ENCODE measurements at places on chromosomes 11 and 22.

DNA sequence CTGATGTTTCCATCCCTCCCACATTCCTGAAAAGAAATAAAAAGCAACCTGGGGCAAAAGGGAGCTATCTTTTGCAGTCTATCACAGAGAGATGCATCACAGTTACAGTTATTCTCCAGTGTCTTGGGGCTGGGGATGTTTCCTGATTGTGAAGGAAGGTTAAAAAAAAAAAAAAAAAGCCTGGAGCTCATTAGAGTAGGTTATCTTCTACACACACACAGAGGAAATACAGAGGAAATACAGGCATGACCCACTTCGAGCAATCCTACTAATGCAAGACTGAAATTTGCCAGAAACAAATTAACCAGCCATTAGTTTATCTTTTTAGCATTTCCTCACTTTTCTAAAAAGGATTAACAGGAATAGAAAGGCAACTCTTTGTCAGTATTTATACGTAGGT is 89.4 kb upstream of the CLMP start:
- no peak for DNase-seq

DNA sequence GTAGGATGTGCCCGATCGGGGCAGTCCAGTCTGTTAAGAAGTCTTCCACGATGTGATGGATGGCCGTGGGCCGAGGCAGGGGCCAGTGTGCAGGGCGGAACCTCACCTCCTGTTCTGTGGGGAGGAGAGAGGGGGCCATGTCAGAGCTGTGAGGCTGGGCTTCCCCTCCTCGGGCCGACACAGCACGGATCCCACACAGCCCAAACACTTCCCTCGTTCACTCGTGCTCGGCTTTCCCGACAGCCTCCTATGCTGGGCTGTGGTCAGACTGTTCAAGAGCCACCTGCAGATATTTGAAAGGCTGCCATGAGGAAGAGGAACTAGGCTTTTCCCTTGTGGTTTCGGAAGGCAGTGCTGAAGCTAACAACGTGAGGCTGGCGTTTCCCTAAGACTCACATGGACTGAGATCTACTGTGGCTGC is 12.3 kb upstream of the TXN2 start:
- DNase-seq = no peak

DNA sequence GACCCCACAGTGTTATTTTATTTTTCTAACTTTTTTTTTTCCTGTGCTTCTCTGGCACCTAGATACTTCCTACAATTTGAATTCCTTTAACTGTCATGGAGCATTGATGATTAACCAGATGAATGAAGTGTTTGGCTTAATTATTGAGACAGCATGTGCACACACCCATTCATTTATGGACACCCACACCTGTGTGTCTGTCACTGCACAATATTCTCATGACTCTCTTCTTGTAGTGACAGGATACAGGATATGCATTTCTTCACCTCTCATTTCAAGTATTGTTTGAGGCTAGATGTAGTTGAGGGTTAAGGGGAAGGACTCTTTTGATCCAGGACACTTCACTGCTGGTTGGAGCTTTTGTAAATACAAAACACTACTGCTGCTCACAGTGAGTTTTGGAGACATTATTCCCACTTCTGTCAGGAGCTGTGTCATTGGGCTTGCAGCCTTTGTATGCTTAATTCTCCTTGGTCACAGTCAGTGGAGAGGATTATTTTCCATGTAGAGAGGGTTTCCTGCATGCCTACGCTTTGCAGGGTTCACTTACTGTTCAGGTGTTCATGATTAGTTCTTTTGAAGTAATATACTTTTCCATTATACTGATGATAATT is 33.5 kb downstream of the SPECC1L start:
- no peak for DNase-seq

DNA sequence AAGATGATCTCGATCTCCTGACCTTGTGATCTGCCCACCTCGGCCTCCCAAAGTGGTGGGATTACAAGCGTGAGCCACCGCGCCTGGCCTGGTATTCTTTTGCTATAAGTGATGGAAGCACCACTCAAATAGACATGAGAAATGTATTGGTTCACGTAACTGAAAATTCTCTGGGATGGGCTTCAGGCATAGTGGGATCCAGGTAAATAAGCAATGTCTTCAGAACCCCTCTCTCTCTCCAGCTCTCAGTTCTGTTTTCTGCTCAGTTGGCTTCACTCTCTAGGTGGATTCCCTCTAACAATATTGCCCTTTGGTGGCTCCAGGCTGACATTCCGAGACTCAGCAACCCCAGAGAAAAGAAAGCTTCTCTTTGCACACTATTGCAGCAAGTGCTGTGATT is 889 bp upstream of the LHFPL7 start:
- no peak for DNase-seq

GRCh38 chr22:22179858-22180257 is 64.7 kb upstream of the VPREB1 start:
- no peak for DNase-seq

DNA sequence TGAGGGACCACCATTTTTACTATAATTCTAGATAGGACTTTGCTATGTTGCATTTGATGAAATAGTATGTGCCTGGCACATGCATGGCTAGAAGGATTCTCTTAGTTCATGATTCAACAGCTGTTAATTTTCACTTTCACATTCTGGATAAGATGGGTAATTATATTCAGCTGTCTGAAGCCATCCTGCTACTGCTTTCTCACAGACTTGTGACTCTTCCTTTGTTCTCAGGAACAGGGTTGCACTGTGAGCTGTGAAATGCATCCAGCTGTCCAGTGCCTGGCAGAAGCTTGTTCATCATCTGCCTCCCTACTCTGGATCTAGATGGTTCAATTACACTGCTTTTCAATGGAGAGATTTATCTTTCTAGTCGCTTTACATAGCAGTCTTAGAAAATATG is 610.1 kb upstream of the ANO5 start:
- DNase-seq = no peak

- no peak for DNase-seq
Measured at GRCh38 chr11:106464728-106465127, 387.3 kb downstream of the AASDHPPT start.

Measured in fibroblast of skin of back (primary cell).